ENCODE measurements at places on chromosomes 1 and 21.

DNA sequence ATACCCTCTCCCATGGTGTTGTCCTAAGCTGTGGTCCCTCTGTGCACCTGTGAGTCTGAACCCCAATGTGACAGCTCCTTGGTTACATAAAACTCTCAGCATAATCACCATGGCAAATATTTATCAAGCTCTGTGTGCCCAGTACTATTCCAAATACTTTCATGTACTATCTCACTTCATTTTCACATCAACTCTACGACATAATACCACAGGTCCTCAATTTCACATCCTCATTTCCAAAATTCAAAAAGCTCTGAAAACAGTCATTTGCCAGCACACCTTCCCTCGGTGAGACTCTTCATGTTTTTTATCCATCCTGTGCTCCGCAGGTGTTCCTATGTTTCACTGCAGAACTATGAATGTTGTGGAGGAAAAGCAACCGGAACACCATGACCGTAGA, 12.4 kb upstream of the CREG1 start:
- no peak for DNase-seq

DNA sequence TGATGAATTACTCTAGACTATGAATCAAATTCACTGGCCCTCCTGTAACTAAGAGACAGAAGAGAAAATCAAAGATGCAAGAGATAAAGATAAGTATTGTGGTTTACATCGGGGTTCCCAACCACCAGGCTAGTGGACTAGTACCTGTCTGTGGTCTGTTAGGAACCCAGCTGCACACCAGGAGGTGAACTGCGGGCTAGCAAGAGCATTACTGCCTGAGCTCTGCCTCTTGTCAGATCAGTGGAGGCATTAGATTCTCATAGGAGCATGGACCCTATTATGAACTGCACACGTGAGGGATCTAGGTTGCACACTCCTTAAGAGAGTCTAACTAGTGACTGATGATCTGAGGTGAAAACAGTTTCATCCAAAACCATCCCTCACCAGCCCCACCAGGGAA, 58.9 kb upstream of the DUSP10 start:
- DNase-seq = no peak

- DNase-seq = no peak
Observed at GRCh38 chr1:37055631-37056030, 21.3 kb upstream of the GRIK3 start.

- no peak for DNase-seq
Observed at GRCh38 chr1:15004396-15004795, 149.2 kb upstream of the TMEM51 start.

DNA sequence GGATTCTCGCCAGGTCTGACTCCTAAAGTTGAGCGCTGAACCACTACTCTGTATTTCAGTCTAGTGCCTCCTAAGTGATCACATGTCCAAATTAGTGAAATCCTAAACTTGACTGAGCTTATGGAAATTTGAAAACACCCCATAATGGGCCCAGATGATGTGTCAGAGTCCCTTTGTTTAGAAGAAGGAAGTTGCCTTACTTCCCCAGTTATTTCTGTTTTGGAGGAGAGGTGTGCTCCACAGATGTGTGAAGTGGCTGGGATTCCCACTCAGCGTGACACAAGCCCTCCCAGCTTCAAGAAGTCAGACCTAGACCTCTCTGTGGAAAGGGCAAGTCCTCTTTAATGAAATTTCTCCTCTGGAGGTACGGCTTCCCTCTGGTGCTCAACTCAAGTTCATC, 188.8 kb downstream of the TTLL7 start:
- no peak for DNase-seq

DNA sequence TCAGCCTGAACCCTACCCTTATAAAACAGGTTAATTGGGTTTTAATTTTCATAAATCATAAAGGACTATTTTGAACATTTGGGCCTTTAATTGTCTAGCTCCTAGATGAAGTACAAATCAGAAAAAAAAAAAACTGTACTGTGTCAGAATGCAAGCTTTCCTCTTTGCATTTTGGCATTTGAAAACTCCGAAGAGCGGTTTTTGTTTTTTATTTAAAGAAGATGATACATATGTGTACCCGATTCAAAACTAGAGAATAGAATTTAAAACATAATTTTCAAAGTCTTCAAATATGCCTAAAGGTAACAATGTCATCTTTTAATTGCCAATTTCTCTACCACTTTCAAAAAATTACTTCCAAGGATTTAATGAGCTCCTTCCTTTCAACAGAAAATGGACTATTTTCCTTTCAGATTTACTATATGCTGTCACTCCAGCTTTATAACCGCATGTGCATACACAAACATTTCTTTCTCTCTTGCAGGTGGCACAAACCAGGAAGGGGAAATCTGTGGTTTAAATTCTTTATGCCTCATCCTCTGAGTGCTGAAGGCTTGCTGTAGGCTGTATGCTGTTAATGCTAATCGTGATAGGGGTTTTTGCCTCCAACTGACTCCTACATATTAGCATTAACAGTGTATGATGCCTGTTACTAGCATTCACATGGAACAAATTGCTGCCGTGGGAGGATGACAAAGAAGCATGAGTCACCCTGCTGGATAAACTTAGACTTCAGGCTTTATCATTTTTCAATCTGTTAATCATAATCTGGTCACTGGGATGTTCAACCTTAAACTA, 33.7 kb downstream of the MRPL39 start:
- DNase-seq = no peak

GRCh38 chr1:190578526-190578925, 100.9 kb upstream of the BRINP3 start:
- no peak for DNase-seq

DNA sequence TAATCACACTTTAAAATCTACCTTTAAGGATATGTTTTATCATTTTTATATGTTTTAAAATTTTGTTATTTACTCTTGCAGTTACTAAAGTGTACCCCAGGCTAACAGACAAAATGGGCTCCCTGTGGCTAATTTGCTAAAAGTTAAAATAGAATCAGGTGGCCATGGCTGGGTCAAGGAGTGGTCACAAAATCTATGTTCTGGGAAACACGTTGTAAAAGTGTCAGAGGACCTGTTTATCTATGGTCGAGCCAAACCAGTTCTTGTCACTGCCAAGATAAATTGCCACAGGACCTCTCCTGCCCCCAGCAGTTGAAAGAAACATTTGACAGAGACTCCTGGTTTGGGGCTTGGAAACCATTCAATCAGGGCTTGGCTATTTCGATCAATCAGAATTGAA, 21.2 kb upstream of the TTLL7 start:
- no peak for DNase-seq

DNA sequence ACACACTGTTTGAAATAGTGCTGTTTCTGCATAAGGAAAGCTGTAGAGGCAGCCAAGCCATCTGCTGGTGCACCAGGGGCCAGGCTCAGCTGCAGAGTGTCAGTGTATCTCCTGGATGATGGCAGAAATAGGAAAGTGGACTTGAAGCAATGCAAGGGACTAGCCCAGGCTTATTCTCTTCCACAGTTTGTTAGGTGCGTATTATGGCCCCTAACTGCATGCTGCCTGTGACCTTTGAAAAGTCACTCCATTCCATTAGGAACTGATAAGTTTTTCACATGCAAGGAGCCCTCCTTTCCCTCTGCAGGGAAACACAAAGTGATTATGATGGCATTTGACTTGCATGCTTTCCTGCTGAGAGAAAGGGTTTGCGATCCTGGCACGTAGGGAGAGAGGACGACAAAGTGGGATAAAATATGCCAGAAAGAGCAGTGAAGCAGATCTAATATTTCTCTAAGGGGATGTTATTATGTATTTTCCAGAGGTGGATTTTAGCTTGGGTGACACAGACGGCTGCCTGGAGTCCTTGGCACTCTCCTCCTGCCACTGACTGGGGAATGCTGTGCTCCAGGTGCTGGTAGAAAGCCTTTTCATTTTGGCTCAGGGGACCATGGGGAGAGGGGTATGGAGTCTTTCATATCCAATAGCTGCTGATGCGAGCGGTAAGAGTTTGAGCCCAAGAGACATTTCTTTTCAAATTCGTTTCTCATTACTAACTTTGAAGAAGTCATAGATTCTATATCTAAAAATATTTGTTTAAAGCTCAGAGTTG, 402.1 kb upstream of the B3GALT2 start:
- no peak for DNase-seq

DNA sequence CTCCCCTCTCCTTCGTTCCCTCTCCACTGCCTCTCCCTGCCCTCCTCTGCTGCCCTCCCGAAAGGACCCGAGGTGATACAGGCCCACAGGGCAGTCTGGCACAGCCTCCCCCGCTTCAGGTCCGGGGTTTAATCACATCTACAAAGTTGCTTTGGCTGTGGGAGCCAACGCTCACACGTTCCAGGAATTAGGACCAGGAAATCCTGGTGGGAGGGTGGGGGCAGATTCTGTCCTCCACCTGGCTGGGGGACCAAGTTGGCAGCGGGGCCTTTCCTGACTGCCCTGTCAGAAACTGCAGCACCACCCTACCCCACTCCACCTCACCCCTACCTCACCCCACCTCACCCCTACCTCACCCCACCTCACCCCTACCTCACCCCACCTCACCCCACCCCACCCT, 95.1 kb downstream of the WDR4 start:
- no peak for DNase-seq

- no peak for DNase-seq
Observed at GRCh38 chr1:159483501-159483900, 44.0 kb downstream of the OR10J1 start.

GRCh38 chr1:2127187-2128145, 67.1 kb downstream of the FAAP20 start:
- DNase-seq = no peak

DNA sequence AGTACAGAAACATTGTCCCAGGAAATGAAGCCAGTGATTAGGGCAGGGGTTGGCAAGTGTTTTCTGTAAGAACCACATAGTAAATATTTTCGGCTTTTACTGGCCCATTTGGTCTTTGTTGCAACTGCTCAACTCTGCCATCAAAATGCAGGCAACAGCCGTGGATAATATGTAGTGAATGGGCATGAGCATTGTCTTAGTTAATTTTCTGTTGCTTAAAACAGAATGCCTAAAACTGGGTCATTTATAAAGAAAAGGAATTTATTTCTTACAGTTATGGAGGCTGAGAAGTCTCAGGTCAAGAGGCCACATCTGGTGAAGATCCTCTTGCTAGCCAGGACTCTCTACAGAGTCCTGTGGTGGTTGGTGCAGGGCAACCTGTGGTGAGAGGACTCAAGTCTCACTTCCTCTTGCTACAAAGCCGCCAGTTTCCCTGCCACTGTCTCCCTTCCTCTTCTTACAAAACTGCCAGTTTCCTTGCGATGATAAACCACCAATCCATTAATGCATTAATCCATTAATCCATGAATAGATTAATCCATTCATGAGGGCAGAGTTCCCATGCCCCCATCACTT, 166.4 kb downstream of the PSMG1 start:
- no peak for DNase-seq

DNA sequence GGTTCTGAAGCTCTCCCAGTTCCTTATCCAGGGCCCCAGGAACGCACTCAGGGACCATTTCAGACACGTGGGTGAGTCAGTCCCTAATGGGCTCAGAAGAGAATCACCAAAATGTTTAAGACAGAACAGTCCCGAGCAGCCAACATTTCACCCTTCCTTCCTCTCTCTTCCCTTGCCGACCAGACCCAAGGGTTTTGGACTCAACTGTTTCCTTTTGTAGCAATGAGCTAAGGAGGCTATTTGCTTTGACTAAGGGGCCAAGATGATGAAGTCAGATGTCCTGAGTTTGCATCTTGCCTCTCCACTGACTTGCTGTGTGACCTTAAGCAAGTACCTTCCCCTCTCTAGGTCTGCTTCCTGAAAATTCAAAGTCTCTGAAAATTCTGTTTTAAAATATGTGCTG, 472.3 kb upstream of the VAMP3 start:
- DNase-seq = no peak

DNA sequence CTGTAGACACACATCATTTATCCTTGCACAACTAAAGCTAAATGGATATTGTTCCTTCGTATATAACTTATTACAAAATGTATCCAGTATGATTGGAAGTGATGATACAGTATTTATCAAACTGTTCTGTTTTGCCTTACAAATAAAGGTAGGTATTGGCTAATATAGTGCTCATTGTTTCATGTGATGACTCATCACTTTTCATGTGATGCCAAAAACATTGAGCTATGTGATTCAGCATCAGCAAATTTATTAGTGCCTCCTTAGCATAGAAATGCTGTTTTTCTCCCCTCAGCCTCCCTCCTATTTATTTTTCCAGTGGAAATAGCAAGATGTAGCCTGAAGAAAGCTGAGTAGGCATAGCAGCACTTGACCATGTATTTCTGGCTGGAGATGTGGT, 228.6 kb upstream of the LYPLAL1 start:
- no peak for DNase-seq

DNA sequence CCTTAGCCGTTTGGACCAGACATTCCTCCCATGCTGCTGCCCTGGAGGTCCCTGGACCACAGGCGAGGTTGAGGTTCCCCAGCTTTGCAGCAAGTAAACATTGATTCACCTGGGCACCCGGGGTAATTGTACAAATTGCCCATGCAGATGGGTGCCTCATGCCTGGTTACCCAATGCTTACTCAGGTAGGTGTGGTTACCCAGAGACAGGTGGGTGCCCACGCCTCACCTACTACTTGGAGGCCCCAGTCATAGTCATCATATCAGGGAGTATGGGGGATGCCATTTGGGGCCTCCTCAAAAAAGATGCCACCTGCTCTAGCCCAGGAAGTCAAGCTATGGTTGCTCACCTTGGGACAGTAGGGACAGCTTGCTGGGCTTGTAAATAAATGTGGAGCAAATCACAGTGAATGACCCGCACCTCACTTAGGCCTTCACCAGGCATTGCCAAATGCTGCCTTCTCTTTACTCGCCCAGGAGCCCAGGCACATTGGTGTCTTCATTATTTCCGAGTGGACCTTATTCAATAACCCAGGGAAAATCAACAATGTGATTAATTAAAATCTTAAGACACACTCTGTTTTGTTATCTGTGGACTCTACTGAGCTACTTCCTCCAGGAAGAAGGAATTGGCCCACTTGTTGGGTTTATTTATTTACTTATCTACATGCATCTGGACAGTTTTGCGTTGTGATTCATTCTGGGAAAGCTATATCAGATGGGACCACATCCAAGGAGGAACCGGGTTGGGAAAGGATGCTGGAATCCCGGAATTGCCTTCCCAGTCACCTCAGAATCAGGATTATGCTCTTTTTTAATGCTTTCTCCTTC, 35.6 kb upstream of the GRHL3 start:
- no peak for DNase-seq

GRCh38 chr1:91031081-91031480, 9.2 kb upstream of the ZNF644 start:
- DNase-seq = no peak

Measured in stimulated activated CD4-positive, alpha-beta T cell treated with anti-CD3 and anti-CD28 coated beads, Interleukin-12 subunit alpha, Interleukin-12 subunit beta, amount 100 ng/mL, for 48 hours (primary cell).